Stimulated activated CD8-positive, alpha-beta memory T cell treated with anti-CD3 and anti-CD28 coated beads, Interleukin-2, amount 100 ng/mL, for 1 hour (primary cell): ENCODE measurements at places on chromosomes 7 and 10.

DNA sequence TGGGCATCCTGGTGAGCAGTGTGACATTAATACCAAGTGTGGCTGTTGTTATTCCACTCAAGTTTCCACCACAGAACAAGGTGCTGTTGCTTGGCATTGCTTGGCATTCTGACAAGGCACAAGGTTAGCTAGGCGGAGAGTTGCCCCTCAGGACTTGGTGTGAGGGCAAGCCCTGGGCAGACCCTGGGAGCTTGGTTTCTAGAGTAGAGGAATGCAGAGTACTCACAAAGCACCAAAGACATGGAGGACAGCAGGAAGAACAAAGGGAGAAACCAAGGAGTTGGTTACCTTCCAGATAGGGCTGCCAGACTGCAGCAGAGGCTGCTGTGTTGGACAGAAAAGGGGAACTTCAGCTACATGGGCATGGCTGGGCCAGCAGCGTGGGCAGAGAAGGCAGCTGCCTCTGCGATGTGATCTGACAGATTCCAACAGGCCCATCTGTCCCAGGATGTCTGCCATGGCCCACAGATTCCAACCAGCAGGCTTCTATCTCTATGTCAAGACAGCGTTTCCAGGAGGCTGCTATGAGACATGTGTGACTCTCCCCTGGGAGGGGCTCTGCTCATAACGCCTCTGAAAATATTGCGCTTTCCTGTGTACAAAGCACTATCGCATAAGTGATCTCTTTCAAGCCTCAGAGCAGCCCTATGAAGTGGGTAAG lies 1.8 kb downstream of the GOLGA7B start:
- DNase-seq = no peak

- DNase-seq = no peak
Observed at GRCh38 chr7:83996879-83997278, 197.7 kb downstream of the SEMA3A start.

GRCh38 chr10:87752566-87752965 lies 65.5 kb downstream of the ATAD1 start:
- DNase-seq = no peak

DNA sequence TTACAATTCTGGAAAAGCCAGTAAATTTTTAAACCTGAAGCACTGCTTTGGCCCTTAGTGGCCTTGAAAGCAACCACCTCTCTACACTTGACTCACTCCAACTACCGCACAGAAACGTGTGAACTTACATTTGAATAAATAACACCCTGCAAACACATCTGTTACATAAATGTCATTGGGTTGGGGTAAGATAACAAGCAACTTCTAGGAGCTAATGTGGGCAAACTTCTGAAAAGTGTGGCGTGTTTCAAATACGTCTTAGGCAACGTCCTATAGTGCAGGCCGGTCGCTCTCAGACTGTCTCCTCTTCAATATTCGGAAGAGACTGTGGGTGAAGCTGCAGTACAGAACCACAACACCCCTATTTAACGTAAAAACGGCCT lies 474 bp downstream of the ORC5 start:
- no peak for DNase-seq

GRCh38 chr10:86062647-86063145 lies 303.9 kb downstream of the GRID1 start:
- no peak for DNase-seq

- DNase-seq = no peak
Observed at GRCh38 chr10:29033311-29033940, 255.4 kb upstream of the LYZL1 start.

- no peak for DNase-seq
Observed at GRCh38 chr7:47314248-47314647, 267.7 kb downstream of the TNS3 start.

GRCh38 chr7:107312418-107312817 lies 143.6 kb downstream of the HBP1 start:
- DNase-seq = no peak

DNA sequence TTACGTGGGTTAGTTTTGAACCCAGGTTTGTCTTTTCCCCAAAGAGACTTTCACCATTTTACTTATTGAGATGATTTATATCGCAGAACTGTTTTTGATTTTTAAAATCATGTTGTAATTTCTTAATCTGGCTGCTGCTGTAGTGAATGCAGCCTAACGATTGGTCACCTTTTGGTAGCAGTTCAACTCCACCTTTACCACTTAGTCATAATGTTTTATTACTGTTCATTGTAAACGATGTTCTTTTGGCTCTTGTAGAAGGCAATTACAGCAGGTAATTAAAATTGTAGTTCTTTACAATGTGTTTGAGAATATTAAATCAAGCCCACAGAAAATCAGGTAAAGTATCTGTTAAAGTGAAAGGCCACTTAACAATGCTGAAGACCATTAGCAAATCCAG lies 531.1 kb downstream of the SDK1 start:
- DNase-seq = no peak

- DNase-seq = no peak
Observed at GRCh38 chr10:35937546-35937945, 295.4 kb upstream of the FZD8 start.

GRCh38 chr7:154906201-154906600 lies 96.7 kb downstream of the PAXIP1 start:
- no peak for DNase-seq

DNA sequence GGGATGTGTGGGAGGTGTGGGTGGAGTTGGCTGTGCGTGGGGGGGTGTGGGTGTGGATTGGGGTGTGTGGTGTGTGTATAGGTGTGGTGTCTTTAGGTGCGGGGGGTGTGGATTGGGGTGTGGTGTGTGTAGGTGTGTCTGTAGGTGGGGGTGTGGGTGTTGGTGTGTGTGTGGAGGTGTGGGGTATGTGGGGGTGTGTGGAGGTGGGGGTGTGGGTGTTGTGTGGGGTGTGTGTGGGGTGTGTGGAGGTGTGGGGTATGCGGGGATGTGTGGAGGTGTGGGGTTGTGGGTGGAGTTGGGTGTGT lies 33.9 kb downstream of the SPDYE17 start:
- no peak for DNase-seq

- DNase-seq = no peak
Observed at GRCh38 chr10:122648599-122649428, 50.8 kb downstream of the C10orf120 start.

DNA sequence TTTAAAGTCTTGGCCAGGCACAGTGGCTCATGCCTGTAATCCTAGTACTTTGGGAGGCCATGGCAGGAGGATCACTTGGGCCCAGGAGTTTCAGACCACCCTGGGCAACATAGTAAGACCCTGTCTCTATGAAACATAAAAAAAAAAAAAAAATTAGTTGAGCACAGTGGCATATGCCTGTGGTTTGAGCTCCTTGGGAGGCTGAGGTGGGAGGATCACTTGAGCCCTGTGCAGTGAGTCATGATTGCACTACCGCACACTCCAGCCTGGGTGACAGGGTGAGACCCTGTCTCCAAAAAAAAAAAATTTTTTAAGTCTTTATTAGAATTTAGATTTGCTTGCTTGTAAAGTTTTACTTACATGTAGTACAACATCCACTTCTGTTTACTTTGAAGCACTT lies 14.0 kb downstream of the WNT2 start:
- DNase-seq = no peak

DNA sequence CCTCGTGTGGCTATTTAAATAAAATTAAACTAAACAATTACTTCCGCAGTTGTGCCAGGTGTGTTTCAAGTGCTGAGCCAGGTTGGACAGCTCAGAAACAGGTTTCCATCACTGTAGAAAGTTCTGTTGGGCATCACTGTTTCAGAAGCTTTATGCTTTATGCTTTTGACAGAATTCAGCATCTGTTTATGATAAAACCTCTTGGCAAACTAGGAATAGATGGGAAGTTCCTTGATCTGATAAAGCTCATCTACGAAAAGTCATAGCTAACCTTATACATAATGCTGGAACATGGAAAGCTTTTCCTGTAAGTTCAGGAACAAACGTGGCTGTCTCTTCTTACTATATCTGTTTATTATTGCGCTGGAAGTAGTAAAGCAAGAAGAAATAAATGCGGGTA lies 143.4 kb downstream of the DOCK1 start:
- DNase-seq = no peak

DNA sequence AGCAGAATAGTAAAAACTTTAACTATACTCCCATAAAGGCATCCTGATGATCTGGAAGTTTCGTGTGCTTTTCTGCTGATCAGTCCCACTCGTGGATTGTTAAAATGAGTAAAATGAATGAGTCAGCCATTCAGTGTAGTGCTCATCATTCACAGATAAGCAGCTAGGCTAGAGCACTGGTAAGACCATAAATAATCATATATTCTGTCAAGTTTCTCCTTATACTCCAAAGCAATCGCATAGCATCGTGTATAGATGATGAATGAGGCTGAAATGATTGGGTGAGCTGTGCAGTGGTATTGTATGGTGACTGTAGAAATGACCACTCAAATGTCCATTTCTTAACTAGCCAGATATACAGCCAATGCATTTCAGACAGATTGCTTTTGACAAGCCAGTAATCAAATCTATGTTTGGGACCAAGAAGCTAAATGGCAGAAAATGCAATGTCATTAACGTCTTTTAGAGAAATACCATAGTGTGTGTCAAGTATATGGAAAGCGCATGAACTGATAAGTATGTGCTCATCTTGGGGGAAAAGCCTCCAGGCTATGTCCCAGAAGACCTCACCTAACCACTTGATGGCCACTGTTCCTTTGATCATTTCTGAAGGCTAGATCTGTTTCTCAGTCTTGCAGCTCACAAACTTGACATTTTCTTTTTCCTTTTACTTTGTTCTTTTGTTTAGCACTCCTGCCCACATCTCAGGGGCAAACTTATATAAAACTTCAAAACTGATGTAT lies 227.2 kb upstream of the FAM3C start:
- DNase-seq = no peak

DNA sequence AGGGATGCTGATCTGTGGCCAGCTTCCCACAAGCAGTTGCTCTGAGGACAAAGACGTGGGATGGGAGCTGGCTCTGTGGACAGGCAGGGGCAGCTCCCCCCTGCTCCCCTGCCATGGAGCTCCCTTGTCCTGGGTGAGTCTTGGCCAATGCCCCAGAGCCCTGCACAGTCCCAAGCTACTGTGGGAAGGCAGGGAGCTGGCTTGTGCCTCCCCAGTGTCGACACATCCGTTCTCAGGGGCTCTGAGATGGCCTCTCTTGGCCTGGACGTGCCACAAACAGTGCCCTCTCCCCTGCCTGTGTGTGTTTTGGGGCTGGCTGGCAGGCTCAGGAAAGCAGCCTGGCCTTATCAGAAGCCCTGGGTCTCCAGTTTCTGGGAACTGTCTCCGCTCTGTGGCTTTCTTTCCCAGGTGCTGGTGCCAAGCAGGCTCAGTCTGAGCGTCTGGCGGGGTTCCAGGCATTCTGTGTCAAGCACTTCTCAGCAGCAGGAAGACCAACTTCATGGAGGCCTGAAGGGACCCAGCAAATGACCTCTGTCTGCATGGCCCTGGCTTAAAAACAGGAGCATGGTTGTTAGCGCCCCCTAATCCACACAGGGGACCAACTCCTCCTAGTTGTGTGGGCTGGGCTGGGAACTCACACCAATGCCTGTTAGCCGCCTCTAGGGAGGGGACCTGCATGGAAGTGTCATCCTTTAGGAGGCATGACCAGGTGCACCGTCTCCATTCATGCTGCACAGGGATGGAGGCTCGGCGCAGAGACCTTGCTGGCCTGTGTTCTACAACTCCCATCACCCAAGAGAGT lies 375.2 kb downstream of the RPS24 start:
- DNase-seq = no peak

- no peak for DNase-seq
Observed at GRCh38 chr10:127279334-127279774, 83.0 kb upstream of the INSYN2A start.

GRCh38 chr7:30365621-30366020 lies 81.2 kb downstream of the ZNRF2 start:
- no peak for DNase-seq
